ENCODE measurements at places on chromosomes 2 and 18. TPM values are rescaled to one million over a fixed set of nuclear protein-coding genes. Genes with fewer than 3 reads are reported as not detected.

Gene SLC9A4
- total RNA-seq: not detected

Gene TRIM43
- not detected for total RNA-seq

Gene MFSD2B
- 0.10 TPM for total RNA-seq

Gene DSC3
- total RNA-seq: under 0.01 TPM

Gene SCN9A
- 0.68 TPM for total RNA-seq

Gene UGT1A6
- total RNA-seq: not detected

Gene MSTN
- 0.20 TPM for total RNA-seq

Gene LGALSL
- total RNA-seq: 5.7 TPM

Gene POU3F3
- total RNA-seq: not detected

Gene CDK5R2
- 0.06 TPM for total RNA-seq

Gene NLRC4
- not detected for total RNA-seq

Gene UGT1A4
- 0.34 TPM for total RNA-seq

Gene ASXL2
- total RNA-seq: 9.0 TPM

Gene SERPINB11
- not detected for total RNA-seq

Gene SIX3
- total RNA-seq: not detected

Gene PARD6G
- 1.8 TPM for total RNA-seq

Gene TXNDC2
- total RNA-seq: not detected

Gene INHBB
- total RNA-seq: 2.4 TPM

Gene MFSD6
- 4.7 TPM for total RNA-seq

Gene PFN4
- total RNA-seq: not detected

Gene GREB1
- 2.3 TPM for total RNA-seq

Gene ALK
- not detected for total RNA-seq

Gene ZSWIM2
- total RNA-seq: not detected

Gene UGGT1
- 52.3 TPM for total RNA-seq

Gene SOS1
- 38.8 TPM for total RNA-seq

Gene DCDC2C
- total RNA-seq: not detected

Data from cardiac ventricle fibroblast (primary cell).